NCI-H1436 treated with DMSO at 0.1 percent for 48 hours (cell line): ENCODE measurements at places on chromosomes 7 and 10.

GRCh38 chr7:42285383-42285824 is 48.4 kb upstream of the GLI3 start:
- DNase-seq, result no peak

- no peak for DNase-seq
Observed at GRCh38 chr7:1536743-1537534, 6.4 kb downstream of the MAFK start.

DNA sequence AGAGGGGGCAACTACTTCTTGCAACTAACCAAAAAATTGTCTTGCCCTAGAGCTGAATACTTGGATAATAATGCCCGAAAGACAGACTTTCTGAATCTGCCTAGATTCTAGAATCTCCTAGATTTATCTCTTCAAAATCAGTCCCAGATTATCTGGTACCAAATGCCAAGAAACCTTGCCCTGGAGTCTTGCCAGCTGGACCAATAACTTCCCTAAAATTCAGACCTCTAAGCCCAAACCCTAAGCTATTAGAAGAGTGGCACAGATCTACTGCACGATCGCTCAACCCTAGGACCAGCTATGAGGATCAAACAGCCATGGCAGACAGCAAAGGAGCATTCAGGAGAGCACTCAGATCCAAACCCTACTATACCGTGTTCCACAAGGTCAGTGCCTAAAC is 45.0 kb downstream of the ARMH3 start:
- DNase-seq, result no peak

DNA sequence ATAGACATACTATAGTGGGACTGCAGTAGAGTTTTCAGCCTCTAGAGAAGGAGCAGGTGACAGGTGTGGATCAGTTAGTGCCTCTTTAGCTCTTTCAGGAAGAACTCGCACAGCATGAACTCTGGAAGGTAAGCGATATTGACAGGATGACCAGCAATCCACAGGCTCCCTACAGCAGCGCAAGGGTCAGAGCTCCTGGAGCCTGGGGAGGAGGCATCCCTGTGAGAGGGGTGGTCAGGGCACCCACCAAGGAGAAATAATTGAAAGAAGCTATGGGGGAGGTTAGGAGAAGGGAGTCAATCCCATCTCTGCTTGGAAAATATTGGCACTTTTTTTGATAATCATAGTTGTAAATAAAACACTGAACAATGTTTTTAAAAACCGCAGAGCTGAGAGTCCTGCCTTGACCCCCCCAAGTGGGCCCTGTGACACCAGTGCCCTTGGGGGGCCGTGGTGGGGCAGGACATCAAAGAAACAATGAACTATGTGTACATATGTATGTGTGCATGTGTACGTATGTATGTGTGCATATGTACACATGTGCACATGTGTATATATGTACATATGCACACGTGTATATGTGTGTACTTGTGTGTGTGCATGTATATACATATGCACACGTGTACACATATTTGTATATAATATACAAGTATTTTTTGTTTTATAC is 13.8 kb downstream of the AKR1C3 start:
- DNase-seq, result no peak

- no peak for DNase-seq
Observed at GRCh38 chr7:151456782-151457181, 16.8 kb upstream of the CRYGN start.

DNA sequence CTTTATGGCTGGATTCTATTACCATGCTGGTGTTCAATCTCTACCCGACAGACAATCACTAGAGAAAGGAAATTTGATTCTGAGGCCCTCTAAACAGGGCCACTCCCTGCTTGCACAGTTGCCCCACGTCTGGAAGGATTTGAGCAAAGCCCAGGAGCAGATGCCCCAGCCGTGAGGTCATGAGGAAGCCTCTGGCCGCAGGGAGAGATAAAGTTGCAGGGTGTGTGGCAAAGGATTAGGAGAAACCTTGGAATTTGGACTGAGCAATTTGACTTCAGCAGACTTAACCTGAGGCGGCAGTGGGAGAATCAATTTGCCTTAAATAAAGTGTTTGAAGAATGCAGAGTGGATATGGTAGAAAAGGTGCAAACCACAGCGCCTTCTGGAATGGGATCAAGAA is 40.2 kb upstream of the KLF6 start:
- DNase-seq, result no peak
